Spleen (tissue), 13 donors: ENCODE measurements at places on chromosomes 11 and 22.
A peak's percentile ranks its signal among the peaks of the same experiment; 100 is the strongest.

GRCh38 chr11:12219757-12220156 lies 109.4 kb downstream of the MICAL2 start:
- no peak overlapping the region for H3K4me3 ChIP-seq
- peaks cover 51% of the 10 kb centered on the region for H3K36me3 ChIP-seq
- no peak overlapping the region for H3K27ac ChIP-seq
- peaks cover 15% of the 10 kb centered on the region for H3K4me1 ChIP-seq

- no peak for DNase-seq
- H3K27me3 ChIP-seq = no peaks in the 10 kb centered on the region
- no peak overlapping the region for H3K27ac ChIP-seq
- peaks cover 11% of the 10 kb centered on the region for H3K4me1 ChIP-seq
Measured at GRCh38 chr22:46726066-46726985, 11.7 kb downstream of the CERK start.

DNA sequence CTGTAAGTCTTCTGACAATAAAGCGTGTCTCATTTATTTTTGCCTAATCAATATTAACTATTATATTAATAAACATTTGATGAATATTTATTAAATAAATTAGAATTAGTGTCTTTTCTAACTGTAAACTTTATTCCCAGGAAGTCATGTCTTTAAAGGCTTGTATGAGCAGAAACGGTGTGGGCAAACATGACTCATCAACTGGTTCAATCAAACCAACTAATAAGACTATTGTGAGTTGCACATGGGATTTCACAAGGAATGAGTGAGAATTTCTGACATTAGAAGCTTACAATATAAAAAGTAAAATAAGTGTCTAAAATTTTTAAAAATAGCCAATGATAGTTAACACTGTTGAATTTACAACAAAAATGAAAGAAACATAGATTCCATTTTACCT lies 259.2 kb upstream of the CTSC start:
- no peak overlapping the region for H3K4me3 ChIP-seq
- H3K36me3 ChIP-seq = no peaks in the 10 kb centered on the region
- H3K27me3 ChIP-seq = no peaks in the 10 kb centered on the region

- H3K27ac ChIP-seq = no peak overlapping the region
- no peak overlapping the region for H3K4me3 ChIP-seq
- no peak for DNase-seq
- no peaks in the 10 kb centered on the region for H3K27me3 ChIP-seq
- no peaks in the 10 kb centered on the region for H3K4me1 ChIP-seq
Measured at GRCh38 chr11:83364500-83365045, 78.4 kb upstream of the CCDC90B start.

DNA sequence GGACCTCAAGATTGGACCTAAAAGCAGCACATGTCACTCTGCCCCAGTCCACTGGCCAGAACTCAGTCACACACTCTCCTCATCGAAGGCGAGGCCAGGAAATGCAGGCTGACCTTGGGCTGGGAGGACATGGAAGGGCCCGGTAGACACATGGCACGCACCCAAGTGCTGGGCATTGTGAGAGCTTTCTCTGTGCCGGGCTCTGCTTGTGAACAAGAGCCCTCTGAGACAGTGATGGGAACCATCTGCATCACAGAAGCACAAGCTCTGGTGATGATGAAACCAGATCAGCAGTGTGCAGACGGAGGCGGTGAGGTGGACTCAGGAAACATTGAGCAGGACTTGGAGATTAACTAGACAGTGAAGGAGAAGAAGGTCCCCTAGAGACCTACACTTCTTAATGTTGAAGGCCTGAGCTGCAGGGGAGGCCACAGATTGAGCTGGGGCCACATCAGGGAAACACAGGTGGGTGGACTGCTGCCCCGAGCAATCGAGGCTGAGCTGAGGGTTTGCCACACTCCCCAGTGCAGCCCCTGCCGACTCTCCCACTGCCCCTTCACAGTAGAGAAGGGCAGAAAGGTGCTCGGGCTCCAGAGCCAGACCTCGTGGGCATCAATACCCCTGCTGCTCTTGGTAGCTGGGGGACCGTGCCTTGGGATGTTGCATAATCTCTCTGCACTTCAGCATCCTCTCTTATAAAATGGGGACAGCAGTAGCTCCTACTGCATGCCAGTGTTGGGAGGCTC lies 1460.5 kb downstream of the TBC1D22A start:
- no peaks in the 10 kb centered on the region for H3K36me3 ChIP-seq
- peaks cover 22% of the 10 kb centered on the region for H3K27me3 ChIP-seq
- no peak overlapping the region for H3K27ac ChIP-seq
- no peaks in the 10 kb centered on the region for H3K4me1 ChIP-seq
- no peak overlapping the region for H3K4me3 ChIP-seq

DNA sequence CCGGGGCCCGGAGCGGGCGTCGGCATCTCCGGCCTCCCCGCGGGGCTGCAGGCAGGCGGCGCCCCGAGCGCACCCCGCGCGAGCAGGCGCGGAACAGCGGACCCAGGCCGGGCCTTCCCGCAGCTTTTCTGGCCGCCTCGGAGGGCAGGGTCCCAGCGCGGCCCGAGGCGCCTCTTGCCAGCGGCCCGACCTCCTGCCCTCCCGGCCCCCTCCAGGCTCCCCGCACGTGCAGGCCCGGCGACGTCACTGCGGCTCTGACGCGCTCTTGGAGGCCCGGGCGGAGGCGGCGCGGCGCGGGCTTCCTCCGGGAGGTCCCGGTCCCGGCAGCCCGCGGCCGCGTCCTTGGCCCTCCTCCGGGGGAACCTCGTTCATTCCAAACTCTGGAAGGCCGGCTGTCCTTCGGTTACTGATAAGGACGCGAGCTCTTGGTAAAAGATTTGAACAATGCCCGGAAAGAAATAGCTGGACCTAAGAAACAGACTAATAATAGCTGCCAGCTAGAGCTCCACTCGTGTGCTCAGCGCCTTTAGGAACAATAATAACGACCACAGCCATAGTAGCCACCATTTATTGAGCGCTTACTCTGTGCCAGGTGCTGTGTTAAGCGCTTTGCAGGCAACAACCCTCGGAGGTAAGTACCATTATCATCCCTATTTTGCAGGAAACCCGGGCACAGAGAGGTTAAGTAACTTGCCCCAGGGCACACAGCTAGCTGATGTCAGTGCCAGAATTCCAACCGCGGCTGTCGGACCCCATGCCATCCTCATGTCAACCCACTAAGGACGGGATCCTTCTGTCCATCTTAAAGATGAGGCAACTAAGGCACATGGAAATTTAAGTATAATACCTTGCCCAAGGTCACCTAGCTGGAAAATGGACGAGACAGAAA lies 39.1 kb upstream of the CREB3L1 start:
- peak overlapping the region; percentile 53 for H3K4me3 ChIP-seq
- peak overlapping the region; percentile 93 for H3K27ac ChIP-seq
- peak; percentile 94 for DNase-seq

- no peaks in the 10 kb centered on the region for H3K27me3 ChIP-seq
- no peaks in the 10 kb centered on the region for H3K4me1 ChIP-seq
- DNase-seq = no peak
- H3K36me3 ChIP-seq = no peaks in the 10 kb centered on the region
- H3K4me3 ChIP-seq = no peak overlapping the region
Measured at GRCh38 chr11:118106789-118107335, 20.1 kb upstream of the SMIM35 start.

GRCh38 chr11:119027561-119028345 lies 2.9 kb downstream of the SLC37A4 start:
- peaks cover 51% of the 10 kb centered on the region for H3K36me3 ChIP-seq
- H3K4me1 ChIP-seq = peaks cover 15% of the 10 kb centered on the region
- peak; percentile 72 for DNase-seq
- no peak overlapping the region for H3K4me3 ChIP-seq
- H3K27me3 ChIP-seq = no peaks in the 10 kb centered on the region

GRCh38 chr11:111429066-111429506 lies 50.0 kb upstream of the POU2AF1 start:
- no peak overlapping the region for H3K4me3 ChIP-seq
- H3K4me1 ChIP-seq = no peaks in the 10 kb centered on the region
- no peaks in the 10 kb centered on the region for H3K27me3 ChIP-seq
- H3K36me3 ChIP-seq = no peaks in the 10 kb centered on the region

GRCh38 chr11:128757886-128758612 lies 64.2 kb downstream of the FLI1 start:
- no peak overlapping the region for H3K4me3 ChIP-seq
- DNase-seq = peak; percentile 80
- peaks cover 78% of the 10 kb centered on the region for H3K4me1 ChIP-seq
- H3K27me3 ChIP-seq = no peaks in the 10 kb centered on the region
- peaks cover 48% of the 10 kb centered on the region for H3K36me3 ChIP-seq

- H3K4me3 ChIP-seq = no peak overlapping the region
- peaks cover 49% of the 10 kb centered on the region for H3K27me3 ChIP-seq
- no peak overlapping the region for H3K27ac ChIP-seq
- peaks cover 4% of the 10 kb centered on the region for H3K4me1 ChIP-seq
Measured at GRCh38 chr22:39688186-39688785, 117.7 kb downstream of the CACNA1I start.

- H3K4me1 ChIP-seq = no peaks in the 10 kb centered on the region
- no peak for DNase-seq
- no peaks in the 10 kb centered on the region for H3K27me3 ChIP-seq
- no peak overlapping the region for H3K4me3 ChIP-seq
- H3K36me3 ChIP-seq = no peaks in the 10 kb centered on the region
Measured at GRCh38 chr11:79342686-79343085, 98.1 kb downstream of the TENM4 start.

- peaks cover 76% of the 10 kb centered on the region for H3K36me3 ChIP-seq
- H3K27me3 ChIP-seq = no peaks in the 10 kb centered on the region
- DNase-seq = no peak
- no peak overlapping the region for H3K4me3 ChIP-seq
- peaks cover 5% of the 10 kb centered on the region for H3K4me1 ChIP-seq
Measured at GRCh38 chr11:45864041-45864440, 16.8 kb downstream of the CRY2 start.

DNA sequence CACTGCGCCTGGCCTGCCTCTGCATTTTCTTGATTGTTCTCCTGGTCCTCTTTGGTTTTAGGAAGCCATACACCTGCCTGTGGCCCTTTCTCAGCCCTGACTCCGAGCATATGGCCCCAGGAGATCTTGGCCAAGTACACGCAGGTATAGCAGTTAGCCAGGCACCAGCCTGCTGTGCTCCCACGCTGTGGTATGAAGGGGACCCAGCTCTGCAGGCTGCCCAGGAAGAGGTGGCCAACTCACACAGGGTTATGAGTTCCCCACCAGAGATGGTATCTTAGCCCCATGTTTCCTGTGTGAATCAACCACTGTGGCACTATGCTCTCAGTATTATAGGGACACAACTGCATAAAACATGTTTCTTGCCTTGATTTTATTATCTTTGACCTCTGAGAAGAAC lies 31.1 kb downstream of the SGSM3 start:
- H3K4me3 ChIP-seq = peak overlapping the region; percentile 33
- peak; percentile 79 for DNase-seq
- peak overlapping the region; percentile 60 for H3K27ac ChIP-seq
- H3K36me3 ChIP-seq = peaks cover 45% of the 10 kb centered on the region
- no peaks in the 10 kb centered on the region for H3K27me3 ChIP-seq
- peaks cover 46% of the 10 kb centered on the region for H3K4me1 ChIP-seq

- DNase-seq = no peak
- H3K36me3 ChIP-seq = peaks cover 65% of the 10 kb centered on the region
- H3K4me3 ChIP-seq = no peak overlapping the region
- no peaks in the 10 kb centered on the region for H3K27me3 ChIP-seq
Measured at GRCh38 chr11:66221012-66221411, 47.4 kb upstream of the RAB1B start.

DNA sequence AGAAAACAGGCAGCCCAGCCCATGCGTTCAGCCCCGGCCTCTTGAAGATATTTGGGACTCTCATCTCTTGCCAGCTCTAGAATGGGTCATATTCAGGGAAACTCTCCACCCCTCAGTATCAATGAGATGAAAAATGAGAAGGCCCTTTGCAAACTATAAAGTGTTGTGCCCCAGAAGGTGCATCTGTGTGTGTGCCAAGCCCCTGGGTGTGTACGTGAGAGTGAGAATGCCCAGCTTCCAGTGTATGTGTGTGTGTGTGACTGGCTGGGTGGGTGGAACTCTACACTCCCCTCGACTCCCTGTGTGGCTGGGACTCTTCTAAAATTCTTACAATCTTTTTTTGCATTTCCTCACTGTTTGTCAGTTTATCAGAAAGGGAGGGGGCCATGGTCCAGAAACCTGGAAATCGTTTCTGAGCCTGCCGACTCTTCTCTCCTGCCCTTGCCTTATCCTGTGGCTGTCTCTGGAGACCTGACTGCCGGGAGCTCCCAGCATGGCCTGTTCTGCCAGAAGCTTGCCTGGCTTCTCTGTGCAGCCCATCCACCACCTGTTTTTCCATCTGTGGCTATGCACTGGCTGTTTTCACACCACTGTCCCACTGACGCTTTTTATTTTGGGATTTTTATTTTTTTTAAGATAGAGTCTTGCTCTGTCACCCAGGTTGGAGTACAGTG lies 1.2 kb downstream of the P2RY6 start:
- peak overlapping the region; percentile 70 for H3K27ac ChIP-seq
- no peak for DNase-seq
- no peaks in the 10 kb centered on the region for H3K27me3 ChIP-seq
- peak overlapping the region; percentile 38 for H3K4me3 ChIP-seq

GRCh38 chr11:132685174-132685611 lies 847.1 kb downstream of the OPCML start:
- H3K27ac ChIP-seq = no peak overlapping the region
- no peak for DNase-seq
- H3K27me3 ChIP-seq = no peaks in the 10 kb centered on the region
- no peaks in the 10 kb centered on the region for H3K4me1 ChIP-seq
- no peaks in the 10 kb centered on the region for H3K36me3 ChIP-seq

DNA sequence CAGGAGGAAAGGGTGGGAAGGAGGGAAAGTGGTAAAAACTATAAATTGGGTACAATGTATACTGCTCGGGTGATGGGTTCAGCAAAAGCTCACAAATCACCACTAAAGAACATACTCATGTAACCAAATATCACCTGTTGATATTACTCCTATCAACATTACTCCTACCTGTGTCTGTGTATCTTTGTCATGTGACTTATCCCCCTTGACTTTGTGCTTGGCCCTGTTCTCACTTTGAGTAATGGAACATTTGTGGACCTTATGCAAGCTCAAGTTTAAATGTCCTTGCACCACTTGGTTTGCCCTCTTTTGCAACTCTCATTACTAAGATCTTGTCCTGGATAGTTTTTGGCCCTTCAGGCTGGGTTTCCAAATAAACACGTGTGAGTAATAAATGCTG lies 39.0 kb downstream of the ZNF280B start:
- H3K36me3 ChIP-seq = no peaks in the 10 kb centered on the region
- H3K4me3 ChIP-seq = no peak overlapping the region
- no peaks in the 10 kb centered on the region for H3K4me1 ChIP-seq
- DNase-seq = no peak
- no peak overlapping the region for H3K27ac ChIP-seq

DNA sequence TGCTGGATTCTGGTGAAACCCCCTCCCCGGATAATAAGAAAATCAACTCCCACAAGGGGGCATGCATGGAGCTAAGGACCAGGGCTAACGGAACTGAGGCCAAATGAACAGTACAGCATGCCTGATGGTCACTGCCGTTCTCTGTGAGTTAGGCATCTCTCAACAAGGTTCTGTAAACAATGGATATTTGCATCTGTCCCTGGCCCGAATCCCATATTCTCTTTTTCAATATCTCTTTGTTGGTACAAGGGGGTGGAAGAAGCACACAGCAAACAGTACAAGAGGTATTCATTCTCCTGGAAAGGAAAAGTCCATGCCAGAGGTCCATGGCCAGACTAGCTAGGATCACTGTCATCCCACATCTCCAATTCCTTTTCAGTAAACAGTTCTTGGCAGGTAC lies 32.2 kb upstream of the APOA1 start:
- no peak for DNase-seq
- no peak overlapping the region for H3K4me3 ChIP-seq
- H3K27ac ChIP-seq = no peak overlapping the region
- H3K27me3 ChIP-seq = no peaks in the 10 kb centered on the region
- no peaks in the 10 kb centered on the region for H3K4me1 ChIP-seq

- no peak for DNase-seq
- no peak overlapping the region for H3K4me3 ChIP-seq
- no peaks in the 10 kb centered on the region for H3K36me3 ChIP-seq
- H3K27ac ChIP-seq = no peak overlapping the region
- no peaks in the 10 kb centered on the region for H3K27me3 ChIP-seq
Measured at GRCh38 chr11:44718612-44719390, 8.0 kb upstream of the TSPAN18 start.
